ENCODE measurements at places on chromosomes 5 and 9.

DNA sequence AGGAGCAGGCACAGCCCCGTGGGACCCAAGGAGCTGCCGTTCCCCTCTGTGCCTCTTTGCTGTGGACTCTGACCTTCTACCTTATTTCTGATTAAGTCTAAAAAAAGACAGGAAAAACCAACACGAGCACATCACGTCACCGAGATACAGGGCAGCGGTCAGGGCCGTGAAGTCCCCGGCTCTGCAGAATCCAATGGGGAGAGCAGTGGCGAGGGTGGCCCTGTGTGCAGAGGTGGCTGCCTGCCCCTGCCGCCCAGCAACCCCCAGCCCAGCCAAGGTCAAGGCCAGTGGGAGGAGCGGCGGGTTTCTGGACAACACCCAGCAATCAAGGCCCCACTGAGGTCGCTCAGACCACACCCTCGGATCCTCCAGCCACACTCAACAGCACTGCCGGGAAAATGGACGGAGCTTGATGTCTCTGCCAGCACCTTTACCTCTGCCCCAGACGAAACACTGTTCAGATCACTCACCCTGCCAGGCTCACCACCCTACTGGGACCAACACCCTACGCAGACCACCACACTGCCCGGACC lies 32.7 kb upstream of the SLC9A3 start:
- no peak for DNase-seq

DNA sequence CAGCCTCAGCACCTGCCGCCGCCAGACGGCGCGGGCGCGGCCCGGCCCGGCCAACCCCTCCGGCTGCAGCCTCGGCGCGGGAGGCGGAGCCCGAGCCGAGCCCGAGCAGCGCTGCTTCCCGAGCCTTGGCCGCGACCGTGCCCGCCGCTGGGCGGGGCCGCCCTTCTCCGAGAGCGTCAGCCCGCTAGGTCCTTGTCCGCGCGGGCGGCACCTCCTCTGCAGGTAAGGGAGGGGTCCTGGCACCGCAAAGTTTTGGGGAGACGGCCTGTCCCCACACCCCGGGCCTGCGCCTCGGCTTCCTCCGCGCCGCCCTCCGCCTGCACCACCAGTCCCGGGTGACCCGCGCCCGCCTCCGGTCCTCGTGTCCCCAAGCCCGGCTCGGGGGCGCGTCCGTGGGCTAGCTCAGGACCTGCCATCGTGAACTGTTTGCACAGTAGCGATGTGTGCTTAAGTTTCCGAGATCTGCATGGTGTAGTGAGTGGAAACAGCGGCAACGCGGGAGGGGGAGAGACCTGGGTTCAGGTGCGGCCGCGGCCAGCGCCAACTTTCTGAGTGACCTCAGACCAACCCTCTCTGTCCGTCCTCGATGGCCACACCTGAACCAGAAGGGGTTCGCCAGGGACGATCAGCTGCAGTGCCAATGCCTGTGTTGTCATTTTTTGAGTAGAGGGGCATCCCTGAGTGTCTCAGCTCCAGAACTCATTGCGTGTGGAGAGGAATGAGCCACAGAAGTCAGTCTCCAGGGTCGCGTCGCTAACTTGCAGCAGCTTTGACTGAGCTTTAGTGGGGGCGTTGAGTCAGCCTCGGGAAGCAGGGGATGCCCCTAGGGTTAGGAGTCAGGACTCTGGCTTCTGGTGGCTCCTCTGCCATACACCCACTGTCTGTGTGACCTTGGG lies at the start of gene FRMPD1:
FRMPD1 (plus strand) TSS at position 82 of the 896 bp plus-strand sequence. CDS start 41,688 bp downstream, outside the sequence.
- peak; percentile 30 for DNase-seq

- DNase-seq = no peak
These were observed 132.0 kb downstream of the FAM174A start for GRCh38 chr5:100667161-100667630.

DNA sequence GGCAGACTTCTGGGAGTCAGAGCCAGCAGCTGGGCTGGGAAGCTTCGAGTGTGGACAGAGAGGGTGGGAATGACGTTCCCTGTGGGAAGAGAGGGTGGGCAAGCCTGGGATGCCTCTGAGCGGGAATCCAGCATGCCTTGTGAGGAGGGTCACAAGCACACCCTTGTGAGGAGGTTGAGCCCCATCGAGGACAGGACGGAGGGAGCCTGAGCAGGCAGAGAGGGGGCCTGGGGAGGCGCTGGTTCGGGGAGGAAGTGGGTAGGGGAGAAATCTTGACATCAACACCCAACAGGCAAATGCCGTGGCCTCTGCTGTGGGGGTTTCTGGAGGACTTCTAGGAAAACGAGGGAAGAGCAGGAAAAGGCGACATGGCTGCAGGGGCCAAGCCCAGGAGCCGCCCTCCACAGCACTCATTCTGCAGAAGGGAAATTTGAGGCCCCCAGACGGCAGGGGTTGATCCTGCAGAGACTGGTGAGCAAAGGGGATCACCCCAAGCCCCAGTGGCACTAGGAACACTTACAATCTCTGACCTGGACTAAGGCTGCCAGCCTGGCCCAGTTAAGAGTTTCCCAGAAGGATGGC lies 1.1 kb upstream of the IL13 start:
- DNase-seq = no peak

DNA sequence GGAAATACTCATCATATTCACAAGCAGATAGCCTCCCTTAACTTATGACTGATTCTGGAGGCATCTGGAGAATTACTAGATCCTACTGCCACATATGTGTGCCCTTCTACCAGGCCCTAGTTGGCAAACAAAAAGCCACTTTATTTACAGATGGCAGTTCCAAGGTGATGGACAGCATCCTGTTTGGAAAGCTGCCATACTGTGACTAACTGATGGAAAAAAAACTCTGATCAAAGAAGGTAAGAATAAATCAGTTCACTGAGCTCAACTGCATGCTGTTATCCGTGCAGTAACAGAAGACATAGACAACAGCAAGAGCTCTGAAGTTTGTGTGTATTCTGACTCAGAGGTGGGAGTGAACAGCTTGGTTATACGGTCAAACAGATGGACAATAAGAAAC lies 279.8 kb upstream of the POU5F2 start:
- no peak for DNase-seq
